ENCODE measurements at places on chromosomes 1 and 21.

GRCh38 chr1:42801832-42802473 is 15.0 kb upstream of the ERMAP start:
- DNase-seq, result no peak

- no peak for DNase-seq
Observed at GRCh38 chr1:37922767-37923550, 23.9 kb downstream of the INPP5B start.

GRCh38 chr1:240602189-240602588 is 9.8 kb downstream of the GREM2 start:
- peak; percentile 25 for DNase-seq

DNA sequence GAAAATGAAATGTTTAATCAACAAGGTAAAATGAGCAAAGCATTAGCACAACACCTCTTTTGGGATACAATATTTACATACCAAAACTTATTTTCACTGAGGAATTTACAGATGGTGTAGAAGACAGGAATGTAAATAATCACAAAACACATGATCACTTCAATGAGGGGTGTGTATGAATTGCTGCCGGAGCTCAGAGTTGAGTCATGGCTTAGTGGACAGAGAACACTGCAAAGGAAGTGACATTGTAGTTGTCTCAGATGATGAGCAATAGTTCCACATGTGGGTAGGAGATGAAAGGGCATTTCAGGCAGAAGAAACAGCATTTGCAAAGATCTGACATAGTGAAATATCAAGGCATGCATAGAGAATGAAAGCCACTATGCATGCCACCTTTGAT is 5.6 kb upstream of the KPRP start:
- DNase-seq, result no peak

GRCh38 chr1:20262810-20263534 is 27.7 kb upstream of the VWA5B1 start:
- DNase-seq, result no peak

DNA sequence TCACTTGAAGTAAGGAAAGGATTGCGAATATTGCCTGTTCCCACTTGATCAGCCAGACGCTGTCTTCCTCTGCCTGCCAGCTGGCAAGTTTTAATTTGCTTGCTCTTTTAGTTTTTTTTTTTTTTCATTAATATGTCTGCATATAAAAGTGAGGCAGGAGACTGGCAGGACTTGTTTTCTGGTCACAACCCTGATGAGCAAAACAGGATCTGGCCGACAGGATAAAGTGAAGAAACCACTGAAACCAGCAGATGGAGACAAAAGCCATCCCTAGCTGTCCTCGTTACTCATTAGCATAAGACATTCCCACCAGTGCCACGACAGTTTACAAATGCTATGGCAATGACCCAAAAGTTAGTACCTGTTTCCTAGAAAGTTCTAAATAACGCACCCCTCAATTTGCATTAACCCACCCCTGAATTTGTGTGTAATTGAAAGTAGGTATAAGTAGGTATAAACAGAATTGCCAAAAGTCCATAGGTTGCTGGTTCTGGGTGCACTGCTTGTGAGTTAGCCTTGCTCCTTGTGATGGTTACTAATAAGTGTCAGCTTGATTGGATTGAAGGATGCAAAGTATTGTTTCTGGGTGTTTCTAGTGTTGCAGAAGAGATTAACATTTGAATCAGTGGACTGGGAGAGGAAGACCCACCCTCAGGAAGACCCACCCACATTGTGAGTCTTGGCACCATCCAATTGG is 60.8 kb downstream of the ZNF684 start:
- DNase-seq, result peak; percentile 65

- DNase-seq, result peak; percentile 91
Observed at GRCh38 chr1:111227851-111228747, 586 bp downstream of the CHI3L2 start.

GRCh38 chr1:117964290-117965038 is 34.9 kb downstream of the WDR3 start:
- peak; percentile 44 for DNase-seq

DNA sequence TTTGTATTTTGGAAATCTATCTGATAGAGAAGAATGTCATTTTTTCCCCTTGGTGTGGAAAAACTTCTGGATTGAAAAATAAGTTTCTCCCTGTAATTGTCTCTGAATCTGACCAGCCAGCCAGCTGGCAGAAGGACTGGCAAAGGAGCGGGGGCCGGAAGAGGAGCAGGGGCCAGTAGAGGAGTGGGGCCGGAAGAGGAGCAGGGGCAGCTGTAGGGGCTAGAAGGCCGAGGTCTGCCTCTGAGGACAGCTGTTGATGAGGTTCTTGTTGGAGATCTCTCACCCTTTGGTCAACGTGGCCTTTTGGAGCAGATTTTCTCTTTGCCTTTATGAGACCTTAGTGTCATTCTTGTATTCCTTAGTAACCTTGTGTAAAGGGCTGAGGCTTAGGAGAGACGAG is 121.8 kb downstream of the GALNT2 start:
- no peak for DNase-seq

DNA sequence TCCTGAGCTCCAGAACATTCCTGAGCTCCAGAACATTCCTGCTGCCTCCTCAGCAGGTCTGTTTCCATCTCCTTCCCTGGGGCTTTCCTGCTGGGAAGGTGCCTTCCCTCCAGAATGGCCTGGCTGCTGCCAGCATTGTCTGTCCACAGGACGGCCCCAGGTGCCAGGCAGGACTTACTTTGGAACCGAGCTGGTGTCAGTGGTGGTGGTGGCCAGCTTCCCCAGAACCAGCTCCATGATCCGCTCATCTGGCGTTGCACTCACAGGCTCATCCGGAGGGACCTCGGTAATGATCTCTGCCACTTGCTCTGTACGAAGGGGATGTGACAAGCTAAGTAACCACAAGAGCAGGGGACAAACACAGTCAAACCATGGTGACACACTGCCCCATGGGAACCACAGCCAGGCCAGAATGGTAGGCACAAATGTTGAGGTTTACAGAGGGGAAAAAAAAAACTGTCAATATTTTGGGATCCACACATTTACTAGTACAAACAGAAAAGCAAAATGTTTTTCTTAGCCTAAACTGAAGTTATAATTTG is 41.3 kb downstream of the PRDM15 start:
- no peak for DNase-seq

DNA sequence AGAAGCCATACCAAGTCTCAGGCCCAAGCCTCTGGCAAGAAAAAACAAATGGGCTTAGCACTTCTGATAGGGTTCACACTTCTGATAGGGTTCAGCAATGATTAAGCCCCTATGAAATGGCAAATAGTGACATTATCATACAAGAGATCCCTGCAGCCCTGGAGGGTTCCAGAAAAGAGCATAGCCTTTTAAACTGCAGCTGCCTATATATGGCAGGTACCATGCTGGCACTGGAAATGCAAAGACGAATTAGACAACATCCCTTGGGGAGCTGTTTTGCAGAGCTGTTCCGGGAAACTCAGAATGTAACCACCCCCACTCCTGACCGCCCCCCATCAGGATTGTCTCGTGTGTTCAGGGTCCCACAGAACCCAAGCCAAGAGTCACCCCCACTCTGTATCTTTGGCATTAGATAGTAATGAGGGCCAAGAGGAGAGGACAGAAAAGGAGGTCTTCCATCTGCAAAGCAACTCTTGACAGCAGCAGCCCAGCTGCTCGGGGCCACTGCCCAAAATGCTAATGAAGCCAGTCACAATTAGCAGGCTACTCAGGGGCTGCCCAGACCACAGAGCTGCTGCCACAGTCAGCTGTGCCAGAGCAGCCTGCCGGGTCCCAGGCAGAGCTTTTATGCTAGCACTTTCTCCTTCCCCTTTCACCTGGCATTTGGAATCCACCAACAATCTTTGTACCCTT is 50.9 kb downstream of the ITPKB start:
- DNase-seq, result no peak

DNA sequence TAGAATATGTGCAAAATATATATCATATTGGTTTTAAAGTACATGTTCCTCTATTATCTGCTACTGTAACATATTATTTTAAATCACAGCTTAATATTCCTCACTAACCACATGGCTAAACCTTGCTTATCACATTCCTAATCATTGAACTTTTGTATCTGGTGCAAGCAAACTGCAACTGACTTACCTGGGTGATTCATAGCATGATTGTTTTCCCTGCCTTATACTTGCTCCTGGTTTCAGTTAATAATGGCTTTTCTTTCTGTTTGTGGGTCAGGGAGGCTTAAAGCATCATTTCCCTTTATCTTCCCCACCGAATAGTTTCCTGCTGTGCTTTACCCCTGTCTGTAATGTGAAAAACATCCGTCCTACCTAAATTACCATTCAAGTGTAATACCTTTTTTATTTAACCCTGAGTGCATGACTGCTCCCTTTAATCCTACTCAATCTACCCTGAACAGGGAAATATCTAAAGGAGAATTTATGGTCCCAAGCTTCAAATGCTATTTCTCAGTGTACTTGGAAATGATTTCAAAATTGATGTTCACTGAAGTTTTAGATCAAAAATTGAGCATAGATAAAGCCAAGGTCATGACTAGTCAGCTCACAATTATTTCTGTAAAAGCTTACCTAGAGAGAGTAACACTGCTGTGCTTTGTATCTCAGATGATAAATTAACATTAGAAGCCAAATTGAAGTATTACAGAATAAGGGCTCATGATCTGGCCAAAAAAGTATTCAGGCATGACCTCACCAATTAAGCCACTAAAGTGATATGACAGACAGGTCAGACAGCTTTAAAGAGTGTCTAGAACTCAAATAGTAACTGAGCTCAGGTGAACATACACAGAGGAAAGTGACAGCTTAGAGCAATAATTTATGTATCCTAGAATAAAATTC is 507.1 kb downstream of the BRINP3 start:
- DNase-seq, result no peak

- DNase-seq, result no peak
Observed at GRCh38 chr1:214397497-214397896, 116.5 kb downstream of the SMYD2 start.

DNA sequence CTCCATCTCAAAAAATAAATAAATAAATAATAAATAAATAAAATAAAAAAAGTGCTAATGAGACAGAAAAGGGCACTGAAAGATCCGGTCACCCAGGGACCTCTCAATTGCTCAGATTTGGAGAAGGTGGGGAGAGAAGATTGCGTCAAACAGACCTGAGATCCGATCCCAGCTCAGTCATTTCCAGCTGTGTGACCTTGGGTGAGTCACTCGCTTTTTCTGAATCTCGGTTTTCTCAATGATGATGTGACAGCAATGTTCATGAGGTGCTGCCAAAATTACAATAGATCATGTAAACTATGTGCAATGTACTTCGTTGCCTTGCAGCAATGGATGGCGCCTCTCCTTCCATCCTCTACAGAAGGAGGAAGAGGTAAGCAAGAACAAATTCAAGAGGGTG is 11.1 kb upstream of the MEF2D start:
- peak; percentile 86 for DNase-seq

- DNase-seq, result peak; percentile 75
Observed at GRCh38 chr1:37606481-37607263, 10.9 kb upstream of the GNL2 start.

DNA sequence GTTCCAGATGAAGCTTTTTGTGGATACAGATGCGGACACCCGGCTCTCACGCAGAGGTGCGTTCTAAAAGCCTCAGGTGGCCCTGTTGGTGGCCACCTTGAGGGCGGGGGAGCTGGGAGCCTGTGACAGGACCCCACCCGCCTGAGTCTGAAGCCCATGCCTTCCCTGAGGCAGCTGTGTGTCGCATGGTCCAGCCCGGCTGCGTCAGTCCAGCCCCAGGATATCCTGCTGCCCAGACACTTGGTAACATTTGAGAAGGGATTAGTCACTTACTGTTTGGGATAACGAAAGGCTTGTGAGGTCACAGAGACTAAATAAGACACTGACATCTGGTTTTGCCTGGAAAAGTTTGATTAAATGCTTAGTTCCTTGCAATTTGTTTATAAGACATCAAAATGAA is 68.9 kb downstream of the UCK2 start:
- peak; percentile 89 for DNase-seq

DNA sequence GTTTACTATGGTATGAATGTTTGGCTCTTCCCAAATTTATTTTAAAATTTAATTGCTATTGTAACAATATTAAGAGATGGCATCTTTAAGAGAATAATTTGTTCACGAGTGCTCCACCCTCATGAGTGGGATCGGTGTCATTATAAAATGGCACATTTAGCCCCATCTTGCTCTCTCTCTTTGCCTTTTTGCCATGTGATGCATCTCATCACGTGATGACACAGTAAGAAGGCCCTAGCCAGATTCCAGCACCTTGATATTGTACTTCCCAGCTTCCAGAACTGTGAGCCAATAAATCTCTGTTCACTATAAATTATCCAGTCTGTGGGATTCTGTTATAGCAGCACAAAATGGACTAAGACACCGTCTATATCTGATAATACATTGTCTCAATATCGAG is 355.8 kb downstream of the AMY1C start:
- no peak for DNase-seq

GRCh38 chr1:88825721-88826120 is 65.6 kb downstream of the GTF2B start:
- no peak for DNase-seq

- DNase-seq, result no peak
Observed at GRCh38 chr1:51032936-51033335, 62.9 kb downstream of the CDKN2C start.

GRCh38 chr1:44780583-44781121 is 5.3 kb downstream of the RPS8 start:
- no peak for DNase-seq

DNA sequence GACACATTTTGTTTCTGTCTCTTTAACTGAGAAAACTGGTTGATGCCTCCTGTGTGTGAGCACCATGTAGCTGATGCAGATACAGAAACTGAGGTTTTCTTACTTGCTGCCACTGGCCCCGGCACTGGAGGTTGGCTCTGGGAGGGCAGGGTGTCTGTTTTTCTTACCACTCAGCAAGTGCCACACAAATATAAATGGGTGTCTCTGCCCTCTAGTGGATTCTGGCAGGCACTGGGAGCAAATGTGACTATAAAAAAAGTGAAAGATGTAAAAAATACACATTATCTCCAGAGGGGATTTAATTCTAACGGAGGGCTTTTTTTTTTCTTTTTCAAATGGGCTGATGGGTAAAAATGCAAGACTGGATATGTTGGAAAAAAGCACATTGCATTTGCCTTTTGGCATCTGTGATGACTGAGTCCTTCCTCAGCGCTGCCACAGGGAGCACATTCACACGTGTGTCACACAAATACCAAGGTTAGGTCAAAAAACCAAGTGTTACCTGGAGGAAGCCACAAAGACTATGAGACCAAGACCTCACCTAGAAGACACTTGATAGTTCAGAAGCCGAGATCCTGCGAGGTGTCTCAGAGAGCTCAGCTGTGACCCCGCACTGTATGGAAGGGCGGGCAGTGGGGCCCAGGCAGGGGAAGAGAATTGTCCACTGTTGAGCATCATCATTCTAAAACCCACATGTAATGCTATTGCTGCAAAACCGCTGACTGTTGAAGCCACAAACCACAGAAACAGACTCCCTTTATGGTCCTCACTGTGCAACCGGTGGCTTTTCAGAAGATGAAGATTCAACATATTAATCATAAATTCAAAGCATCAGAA is 18.9 kb downstream of the PGBD2 start:
- DNase-seq, result peak; percentile 62
